ENCODE measurements at places on chromosomes 2 and 18.

DNA sequence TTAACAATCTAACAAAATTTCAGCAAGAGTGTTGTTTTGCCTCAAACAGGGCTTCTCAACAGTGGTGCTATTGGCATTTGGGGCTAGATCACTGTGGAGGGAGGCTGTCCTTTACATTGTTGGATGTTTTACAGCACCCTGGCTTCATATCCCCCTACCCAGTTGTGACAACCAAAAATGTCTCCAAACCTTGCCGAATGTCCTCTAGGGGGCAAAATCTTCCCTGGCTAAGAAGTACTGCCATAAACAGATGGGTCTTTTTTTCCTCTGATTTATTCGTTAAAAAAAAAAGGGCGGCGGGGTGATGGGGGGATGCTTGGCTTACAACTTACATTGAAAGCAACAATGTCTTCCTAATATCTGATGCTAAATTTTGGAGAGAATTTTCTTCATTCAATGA is 207.6 kb upstream of the CCDC150 start:
- no peak for DNase-seq

- peak; percentile 11 for DNase-seq
These were observed 12.4 kb downstream of the ADRA2B start for GRCh38 chr2:96103761-96104486.

GRCh38 chr18:1392046-1392445 is 487.4 kb downstream of the ADCYAP1 start:
- DNase-seq, result no peak

- DNase-seq, result no peak
These were observed 489.8 kb upstream of the FANCL start for GRCh38 chr2:58730764-58731487.

- no peak for DNase-seq
These were observed 97.7 kb upstream of the TMEFF2 start for GRCh38 chr2:192292478-192292877.

DNA sequence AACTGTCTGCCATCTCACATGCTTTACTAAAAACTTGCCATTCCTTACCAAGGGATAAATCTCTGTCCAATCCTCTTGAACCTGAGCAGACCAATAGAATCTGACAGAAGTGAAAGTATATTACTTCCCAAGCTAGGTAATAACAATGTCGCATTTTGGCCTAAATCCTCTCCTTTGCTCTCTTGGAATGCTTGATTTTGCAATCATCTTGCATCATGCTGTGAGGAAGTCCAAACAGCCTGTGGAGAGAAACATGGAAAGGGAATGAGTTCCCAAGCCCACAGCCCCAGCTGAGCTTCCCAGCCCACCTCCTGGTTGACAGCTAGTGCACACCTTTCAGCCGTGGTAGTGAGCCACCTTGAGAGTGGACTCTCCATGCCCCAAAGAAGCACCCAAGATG is 540.6 kb downstream of the STK39 start:
- DNase-seq, result no peak

DNA sequence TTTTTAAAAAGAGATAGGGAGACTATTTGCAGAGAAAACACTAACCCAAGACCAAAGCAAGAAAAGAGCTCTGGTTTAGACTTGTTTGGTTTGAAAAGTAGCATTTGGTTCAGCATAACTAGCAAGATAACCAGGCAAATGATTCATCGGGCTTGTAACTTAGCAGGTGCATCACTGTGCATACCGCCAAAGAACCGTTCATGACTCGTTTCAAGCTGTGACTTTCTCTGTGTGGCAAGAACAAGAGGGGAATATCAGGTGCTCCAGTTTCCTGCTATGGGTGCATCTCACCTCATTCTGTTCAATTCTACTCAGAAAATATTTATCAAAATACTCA is 244.9 kb downstream of the ETAA1 start:
- DNase-seq, result no peak

DNA sequence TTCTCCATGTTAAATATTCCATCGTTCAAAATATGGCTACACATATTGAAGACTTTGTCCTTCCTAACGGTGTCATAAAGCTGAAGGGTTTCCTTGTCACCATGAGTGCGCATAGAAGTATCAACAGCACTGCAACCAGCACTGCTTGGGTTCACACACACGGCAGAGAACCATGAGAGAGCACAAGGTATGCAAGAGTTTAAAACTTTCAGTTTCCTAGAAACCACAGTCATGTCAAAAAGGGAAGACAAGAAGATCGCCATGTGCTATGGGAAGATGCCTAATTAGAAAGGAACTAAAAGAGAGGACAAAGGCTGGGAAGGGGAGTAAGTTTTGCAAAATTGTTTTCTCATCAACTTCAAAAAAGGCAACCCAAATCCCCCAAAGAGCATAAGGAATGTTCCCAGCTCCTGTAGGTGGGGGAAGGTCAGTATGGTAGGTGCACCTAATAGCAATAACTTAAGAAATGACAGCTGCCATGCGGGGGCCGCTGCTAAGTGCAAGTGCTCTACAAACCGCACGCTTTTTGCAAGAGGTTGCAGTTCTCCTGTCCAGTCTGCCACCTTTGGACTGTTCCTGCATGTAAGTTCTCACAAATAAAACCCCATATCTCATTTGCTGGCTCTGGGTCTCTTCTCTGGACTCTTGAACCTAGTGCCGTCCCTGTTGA is 136.8 kb downstream of the TMEM163 start:
- no peak for DNase-seq

DNA sequence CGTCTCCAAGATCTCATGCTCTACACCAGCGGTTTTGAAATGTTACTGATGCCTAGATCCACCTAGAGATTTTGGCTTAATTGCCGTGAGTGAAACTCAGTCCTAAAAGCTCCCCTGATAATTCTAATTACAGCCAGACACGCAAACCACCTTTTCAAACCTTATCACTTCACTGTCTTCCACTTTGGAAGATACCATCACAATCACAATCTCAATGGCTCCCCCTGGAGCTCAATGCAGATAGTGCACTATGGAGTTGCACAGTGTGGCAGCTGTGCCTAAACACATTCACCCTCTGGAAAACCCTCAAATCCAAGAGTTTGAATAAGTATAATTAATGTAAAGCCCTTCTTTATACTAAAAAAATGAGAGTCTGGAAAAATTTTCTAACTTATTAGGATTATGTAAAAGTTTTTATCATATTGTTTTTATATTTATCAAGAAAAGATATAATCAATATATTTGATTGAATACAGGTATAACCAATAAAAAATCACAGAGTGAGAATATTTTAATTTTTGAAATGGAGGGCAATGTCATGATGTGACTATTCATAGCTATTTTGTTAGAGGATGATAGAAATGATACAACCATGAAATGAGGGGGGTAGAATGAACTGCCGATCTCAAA is 102.9 kb upstream of the SLC8A1 start:
- DNase-seq, result peak; percentile 33

- no peak for DNase-seq
These were observed 1059.3 kb upstream of the GYPC start for GRCh38 chr2:125596612-125597011.

GRCh38 chr2:198597648-198598047 is 793.3 kb downstream of the PLCL1 start:
- no peak for DNase-seq

DNA sequence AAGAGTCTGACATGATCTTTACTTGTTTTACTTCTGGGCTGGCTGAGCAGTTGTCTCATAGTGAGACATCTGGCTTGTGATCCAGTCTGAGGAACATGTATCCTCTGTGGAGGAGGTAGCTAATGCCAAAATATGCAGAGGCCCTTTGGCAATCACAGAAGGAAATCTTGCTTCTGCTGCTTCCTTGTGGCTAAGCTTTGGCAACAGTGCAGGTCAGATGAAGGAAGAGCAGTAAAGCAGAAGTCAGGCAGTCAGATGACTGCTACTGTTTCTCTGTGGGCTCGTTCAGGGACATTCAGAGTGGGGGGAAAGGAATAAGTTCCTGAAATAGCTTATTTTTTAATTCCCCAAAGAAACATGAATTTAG is 22.3 kb downstream of the DOK1 start:
- peak; percentile 63 for DNase-seq

DNA sequence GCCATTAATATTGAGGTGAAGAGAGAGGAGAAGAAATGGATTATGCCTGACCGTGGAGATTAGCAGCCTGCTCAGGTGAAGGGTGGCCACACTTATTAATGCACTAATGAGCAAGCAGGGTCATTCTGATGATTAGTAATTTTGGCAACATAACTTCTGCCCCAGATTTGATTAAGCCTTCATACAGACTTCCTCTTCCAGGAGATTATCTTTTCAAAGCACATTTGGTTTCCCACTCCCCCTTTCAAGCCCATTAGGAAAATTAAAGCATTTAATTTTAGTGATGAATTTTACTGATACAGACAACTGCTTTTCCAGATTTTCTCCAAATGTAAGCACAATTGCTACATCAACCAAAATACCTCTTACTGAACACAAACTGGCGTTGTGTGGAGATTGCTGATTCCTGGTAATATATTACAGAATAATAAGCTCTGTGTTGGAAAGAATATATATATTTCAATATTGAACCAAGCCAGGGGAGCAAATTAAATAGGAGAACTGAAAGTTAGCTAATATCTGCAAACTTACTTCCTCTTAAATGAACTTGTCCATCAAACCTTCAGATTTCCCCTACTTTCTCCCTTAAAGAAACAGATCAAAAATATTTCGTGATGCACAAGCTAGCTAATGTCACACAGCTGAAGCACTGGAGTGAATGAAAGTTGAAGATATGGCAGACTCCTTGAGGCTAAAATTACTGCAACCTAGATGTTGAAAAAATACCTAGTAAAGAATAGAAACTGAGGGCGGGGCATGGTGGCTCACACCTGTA is 140.8 kb downstream of the FAM210A start:
- no peak for DNase-seq

DNA sequence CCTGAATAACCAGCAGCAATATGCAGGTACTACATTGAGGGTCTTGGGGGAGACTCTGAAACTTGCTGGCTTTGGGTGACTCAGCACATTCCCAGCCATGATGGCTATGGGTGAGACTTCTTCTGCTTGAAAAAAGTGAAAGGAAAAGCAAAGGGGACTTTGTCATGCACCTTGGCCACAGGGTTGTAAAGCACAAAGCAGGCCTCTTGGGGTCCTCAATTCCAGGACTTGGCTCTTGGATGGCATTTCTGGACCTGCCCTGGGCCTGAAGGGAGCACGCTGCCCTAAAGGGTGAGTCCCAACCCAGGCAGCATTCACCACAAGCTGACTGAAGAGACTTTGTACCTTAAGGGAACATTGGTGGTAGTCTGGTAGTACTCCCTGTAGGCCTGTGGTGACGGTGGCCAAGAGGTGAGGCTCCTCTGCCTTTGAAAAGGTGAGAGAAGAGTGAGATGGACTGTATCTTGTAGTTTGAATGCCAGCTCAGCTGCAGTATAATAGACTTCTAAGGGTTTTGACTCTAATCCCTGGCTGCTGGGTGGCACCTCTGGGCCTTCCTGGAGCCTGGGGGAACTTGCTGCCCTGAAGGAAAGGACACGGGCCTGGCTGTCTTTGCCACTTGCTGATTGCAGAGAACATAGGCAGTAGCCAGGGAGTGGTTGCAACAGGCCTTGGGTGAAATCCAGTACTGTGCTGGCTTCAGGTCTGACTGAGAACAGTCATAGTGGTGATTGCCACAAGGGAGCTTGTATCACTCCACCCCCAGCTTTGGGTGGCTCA is 36.5 kb upstream of the CYTIP start:
- no peak for DNase-seq

DNA sequence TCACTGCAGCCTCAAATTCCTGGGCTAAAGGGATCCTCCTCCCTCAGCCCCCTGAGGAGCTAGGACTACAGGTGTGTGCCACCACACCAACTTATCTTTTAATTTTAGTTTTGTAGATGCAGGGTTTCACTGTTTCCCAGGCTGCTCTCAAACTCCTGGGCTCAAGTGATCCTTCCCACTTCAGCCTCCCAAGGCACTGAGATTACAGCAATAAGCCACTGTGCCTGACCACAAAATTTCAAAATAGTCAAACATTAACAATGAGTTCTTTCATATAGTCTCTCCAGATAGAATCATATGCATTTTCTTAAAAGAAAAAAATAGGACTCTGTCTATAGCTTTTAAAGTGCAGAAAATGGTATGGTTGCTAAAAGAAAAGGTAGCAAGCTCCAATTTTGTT is 24.9 kb upstream of the PID1 start:
- DNase-seq, result no peak

DNA sequence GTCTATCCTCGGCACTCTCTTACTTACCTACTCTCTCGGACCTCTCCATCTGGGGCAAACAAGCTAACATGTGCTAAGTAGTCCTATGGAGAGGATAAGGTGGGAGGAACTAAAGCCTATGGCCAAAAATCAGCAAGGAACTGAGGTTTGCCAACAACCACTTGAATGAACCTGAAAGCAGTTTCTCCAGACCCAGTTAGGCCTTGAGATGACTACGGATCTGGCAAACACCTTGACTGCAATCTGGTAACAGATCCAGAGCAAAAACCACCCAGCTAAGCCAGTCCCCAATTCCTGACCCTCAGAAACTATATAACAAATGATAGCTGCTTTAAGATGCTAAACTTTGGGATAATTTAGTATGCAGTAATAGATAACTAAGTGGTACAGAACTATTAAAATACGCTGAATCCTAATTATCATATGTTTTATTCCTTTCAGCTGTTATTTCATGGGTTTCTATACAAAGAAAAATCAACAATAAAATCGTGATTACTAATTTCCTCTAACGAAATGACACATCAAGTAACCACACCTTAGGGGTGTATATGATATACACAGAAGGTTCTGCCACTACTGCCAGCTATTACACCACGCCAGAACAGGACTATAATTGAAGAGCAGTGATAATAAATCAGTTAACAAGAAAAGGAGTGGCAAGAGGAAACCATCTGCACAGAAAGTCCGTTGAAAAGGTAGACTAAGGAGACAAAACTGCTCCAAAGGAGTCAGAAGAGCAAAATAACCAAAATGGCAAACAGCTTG is 3.2 kb downstream of the FARSB start:
- no peak for DNase-seq

- DNase-seq, result no peak
These were observed 73.9 kb downstream of the ASXL2 start for GRCh38 chr2:25804338-25804737.

- DNase-seq, result no peak
These were observed 156.8 kb downstream of the CELF4 start for GRCh38 chr18:37408676-37409265.

- no peak for DNase-seq
These were observed 310.3 kb downstream of the NOL4 start for GRCh38 chr18:33914399-33914798.

DNA sequence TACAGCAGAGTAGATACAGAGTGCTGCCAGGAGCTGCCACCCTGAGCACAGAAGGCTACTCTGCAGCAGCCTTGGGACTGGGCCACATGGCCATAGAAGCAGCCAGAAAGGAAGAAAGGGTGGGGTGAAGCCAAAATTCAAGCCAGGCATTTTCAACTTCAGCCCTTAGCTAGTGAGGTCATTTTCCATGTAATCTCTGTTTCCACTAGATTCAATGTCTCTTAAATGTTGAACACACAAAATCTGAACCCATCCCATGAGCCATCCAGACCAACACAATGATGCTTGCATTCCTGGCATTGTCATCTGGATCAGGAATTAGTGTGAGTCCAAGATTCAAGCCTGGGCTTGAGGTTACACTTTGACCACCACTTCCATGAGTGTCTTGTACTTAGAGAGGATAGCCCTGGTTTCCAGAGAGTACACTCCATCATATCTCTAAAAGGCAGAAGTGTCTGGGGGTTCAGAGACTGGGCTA is 243.6 kb downstream of the OSR1 start:
- DNase-seq, result no peak
